ENCODE measurements at places on chromosomes 12 and 14.

GRCh38 chr12:70252832-70253231 lies 9.6 kb downstream of the CNOT2 start:
- DNase-seq: no peak

GRCh38 chr14:51711505-51711904 lies 59.8 kb downstream of the FRMD6 start:
- no peak for DNase-seq

GRCh38 chr12:22657538-22657937 lies 32.6 kb downstream of the ETNK1 start:
- no peak for DNase-seq

DNA sequence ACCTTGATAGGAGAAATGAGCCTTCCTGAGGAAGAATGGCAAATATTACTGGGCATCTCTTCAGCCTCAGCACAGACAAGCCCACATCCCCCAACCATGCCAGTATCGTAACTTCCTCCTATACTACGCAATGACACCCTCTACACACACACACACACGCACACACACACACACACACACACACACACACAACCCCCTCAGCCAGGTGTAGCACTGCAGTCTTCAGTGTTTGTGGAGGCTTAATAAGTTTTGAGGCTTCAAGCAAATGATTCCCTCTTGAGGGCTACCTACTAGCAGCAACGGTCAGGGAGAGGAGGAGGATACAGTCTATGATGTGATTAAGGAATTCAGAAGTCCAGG lies 1.6 kb downstream of the DGKA start:
- no peak for DNase-seq

- no peak for DNase-seq
Measured at GRCh38 chr12:108302403-108303311, 36.5 kb downstream of the CMKLR1 start.

GRCh38 chr14:76715511-76716081 lies 45.7 kb upstream of the VASH1 start:
- peak; percentile 76 for DNase-seq

- no peak for DNase-seq
Measured at GRCh38 chr12:121003650-121004049, 12.6 kb downstream of the C12orf43 start.

- DNase-seq: peak; percentile 59
Measured at GRCh38 chr14:64704143-64704742, at the start of gene PLEKHG3. TSS of gene PLEKHG3 (plus strand) at chr14:64704424. CDS start at chr14:64727632, 23,208 bp downstream.
